ENCODE measurements at places on chromosomes 3 and 15.

DNA sequence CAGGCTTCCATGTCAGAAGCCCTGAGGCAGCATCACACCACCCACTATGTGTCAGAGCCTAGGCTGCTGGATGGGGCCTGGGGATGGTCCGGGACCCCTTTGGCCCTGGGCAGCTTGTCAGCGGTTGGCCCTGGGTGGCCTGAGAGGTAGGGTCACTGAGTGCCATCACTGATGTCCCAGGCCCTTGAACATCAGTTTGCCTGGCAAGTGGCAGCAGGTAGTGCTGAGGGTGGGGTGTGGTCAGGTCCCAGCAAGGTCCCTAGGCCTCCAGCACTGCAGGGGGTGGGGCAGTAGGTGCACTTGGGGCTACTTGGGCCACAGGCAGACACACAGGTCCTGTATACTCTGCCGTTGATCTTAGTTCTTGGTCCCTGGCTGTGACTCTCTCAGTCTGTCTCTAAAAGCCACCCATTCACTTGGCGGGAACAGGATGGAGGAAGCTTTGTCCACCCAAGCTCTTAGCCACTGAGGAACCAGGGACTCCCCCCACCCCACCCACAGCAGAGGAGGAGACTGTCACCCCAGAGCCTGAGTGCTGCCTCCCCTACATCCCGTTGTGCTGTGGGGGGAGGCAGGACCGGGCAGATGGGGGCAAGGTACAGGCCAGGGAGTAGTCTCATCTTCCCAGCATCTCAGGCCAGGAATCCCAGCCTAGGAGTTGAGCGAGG is 5.8 kb downstream of the GNAI2 start:
- no peak for DNase-seq

- no peak for DNase-seq
Observed at GRCh38 chr15:91694131-91694830, 159.2 kb upstream of the SLCO3A1 start.

DNA sequence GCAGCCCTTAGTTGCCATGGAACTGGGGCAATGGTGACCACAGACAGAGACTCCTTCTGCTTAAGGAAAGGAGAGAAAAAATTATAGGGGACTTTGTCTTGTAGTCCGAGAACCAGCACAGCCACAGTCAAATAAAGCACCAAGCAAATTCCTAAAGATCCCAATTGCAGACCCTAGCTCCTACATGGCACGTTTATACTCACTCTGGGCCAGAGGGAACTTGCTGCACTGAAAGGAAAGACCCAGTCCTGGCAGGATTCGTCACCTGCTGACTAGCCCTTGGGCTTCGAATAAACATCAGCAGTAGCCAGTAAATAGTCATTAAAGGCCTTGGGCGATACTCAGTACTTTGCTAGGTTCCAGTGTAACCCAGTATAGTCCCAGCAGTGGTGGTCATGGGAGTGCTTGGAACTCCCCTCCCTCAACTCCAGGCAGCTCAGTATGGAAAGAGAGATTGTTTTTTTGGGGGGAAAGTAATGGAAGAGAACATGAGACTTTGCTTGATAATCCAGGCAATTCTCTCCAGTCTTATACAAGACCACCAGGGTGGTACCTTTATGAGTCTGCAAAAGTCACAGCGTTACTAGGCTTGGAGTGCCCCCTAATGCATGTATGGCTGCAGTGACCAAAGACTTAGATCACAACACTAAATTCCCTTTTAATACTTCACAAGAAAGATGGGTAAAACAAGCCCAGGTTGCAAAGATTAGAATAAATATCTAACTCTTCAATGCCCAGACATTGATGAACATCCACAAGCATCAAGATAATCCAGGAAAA is 66.4 kb upstream of the AGTR1 start:
- DNase-seq = no peak

DNA sequence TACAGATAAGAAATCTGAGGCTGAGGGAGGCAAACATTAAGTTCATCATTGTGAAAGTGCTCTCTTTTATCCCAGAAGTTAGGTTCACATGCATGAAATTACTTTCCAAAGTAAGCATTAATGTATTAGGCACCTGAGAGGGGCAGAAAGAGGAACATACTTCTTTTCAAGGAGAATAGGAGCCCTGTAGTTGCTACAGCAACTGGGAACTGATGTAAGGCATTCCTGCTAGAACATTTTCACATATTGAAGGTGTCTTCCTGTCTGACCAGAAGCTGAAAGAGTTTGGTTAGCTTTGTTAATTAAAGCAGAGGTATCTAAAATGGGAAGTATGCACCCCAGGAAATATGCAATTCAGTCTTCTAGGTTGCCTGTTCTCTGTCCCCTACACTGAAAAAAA is 65.5 kb upstream of the ZBTB20 start:
- DNase-seq = no peak

GRCh38 chr3:8702560-8702959 is 31.0 kb upstream of the CAV3 start:
- no peak for DNase-seq

- DNase-seq = no peak
Observed at GRCh38 chr3:30141927-30142326, 464.5 kb upstream of the TGFBR2 start.

DNA sequence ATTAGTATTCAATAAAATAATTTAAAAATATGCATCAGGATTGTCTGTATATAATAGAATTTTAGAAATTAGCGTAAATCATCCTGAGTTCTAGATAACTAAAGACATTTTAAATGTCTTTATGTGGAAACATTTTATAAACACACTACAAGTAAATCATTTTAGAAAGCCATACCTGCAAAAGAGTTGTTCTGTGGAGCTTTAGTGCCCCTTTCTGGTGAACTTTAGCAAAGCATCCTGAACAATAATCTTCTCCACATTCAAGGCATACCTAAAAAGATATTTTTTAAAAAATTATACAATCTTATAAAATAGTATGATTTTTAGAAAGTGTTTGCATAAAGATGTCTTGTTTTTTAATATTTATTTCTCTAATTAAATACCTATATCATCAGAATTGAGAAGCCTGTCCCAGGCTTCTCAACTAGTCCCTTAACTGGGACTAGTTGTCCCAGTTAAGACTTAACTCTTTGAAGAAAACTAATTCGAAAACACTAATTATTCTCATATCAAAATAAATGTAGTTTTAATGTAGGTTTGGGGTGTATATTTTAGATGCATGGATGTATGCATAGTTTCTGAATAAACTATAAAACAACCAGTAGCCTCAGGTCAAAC is 29.7 kb downstream of the ZBBX start:
- no peak for DNase-seq

GRCh38 chr15:77020348-77021087 is 25.6 kb downstream of the PSTPIP1 start:
- DNase-seq = no peak

- DNase-seq = no peak
Observed at GRCh38 chr15:44670087-44670950, 6.9 kb upstream of the SPG11 start.

GRCh38 chr3:110881069-110881468 is 190.5 kb upstream of the NECTIN3 start:
- peak; percentile 11 for DNase-seq

DNA sequence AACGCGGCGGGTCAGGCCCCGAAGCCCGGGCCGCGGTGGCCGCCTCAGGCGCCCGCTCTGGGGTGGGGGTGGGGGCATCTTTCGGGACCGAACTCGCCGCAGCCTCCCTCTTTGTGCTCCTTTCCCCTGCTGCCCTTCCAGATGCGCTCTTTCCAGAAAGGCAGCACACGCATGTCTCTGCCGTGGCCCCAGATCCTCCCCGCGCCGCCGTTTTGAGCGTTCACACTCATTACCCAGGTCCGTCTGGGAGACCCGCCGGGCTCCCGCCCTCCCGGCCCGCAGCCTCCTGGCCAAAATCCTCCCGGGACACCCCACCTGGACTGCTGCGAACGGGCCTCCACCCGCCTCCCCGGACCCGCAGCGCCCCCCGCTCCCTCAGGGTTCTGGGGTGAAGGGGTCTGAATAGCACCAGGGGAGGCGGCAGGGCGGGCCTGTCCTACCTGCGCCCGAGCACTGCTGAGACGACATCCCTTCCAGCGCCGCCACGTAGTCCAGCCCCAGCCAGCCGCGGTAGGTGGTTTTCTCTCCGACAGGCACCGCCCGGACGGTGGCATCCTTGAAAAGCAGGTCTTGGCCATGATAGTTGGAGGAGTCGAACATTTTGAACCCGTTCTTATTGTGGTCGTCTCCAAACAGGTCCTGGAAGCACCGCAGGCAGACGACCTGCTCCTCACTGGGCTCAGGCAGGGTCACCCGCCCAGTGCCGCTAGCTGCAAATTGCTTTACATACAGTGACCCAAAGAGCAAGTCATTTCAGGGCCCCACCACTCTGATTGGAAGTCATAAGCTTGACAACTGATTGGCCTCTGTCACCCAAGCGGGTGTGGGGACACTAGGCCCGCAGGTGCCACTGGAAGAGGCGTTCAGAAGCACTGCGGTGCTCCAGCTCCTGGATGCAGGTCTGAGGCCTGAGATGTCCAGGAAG is 25.9 kb downstream of the MELTF start:
- DNase-seq = no peak

All from HCEC 1CT (cell line).